Hindlimb muscle (tissue), 1 donor: ENCODE measurements at places on chromosomes 5 and 9.

DNA sequence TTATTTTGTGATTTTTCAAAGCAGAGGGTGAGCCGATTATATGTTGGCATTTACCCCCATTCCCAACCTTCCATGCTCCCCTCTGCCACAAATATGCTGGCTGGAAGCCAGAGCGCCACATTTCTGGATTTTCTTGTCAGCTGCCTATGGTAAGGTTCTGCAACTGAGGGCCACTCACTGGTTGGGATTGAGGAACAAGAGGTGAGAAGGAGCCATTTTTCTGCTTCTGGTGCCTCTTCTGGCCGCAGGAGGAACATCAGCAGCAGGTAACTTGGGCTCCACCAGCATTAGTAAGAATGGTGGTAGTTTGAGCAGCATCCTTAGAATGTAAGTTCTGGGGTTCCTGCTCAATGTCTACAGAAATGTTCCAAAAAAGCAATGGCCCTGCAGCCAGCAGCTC is 159.5 kb upstream of the MAST4 start:
- DNase-seq = no peak

- no peak for DNase-seq
These were observed 113.7 kb downstream of the HTR4 start for GRCh38 chr5:148540647-148541046.

DNA sequence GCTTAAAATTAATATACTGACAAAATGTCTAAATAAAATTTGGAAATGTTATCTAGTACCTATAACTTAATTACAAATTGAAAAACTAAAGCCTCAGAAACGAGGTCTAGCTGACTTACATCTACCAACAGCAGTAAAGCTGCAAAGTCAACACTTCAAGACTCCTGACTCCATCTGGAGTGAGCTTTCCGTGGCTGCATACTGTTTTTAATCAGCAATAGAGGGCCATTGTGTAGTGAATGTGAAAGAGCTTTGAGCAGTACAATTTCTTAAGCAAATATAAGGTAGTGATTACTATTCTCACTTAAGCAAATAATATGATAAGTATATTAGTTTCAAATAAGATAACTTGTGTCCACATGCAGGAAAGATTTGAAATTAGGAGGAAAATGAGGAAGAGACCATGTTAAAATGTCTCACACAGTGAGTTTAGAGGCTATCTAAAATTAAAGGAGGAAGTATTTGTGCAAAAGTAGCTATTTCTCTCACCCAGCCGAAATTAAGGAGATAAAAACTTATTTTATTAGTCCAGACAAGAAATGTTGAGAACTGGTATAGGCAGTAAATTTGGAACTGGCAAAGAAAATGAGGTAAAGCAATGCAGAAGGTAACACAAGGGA is 6.4 kb downstream of the SPINK6 start:
- no peak for DNase-seq

- no peak for DNase-seq
These were observed 12.2 kb upstream of the ALDH1B1 start for GRCh38 chr9:38380230-38380871.

GRCh38 chr9:132187121-132187620 is 25.3 kb downstream of the NTNG2 start:
- DNase-seq = no peak

GRCh38 chr9:84207491-84207951 is 133.0 kb downstream of the SLC28A3 start:
- DNase-seq = peak; percentile 32

GRCh38 chr9:137365552-137366444 is 57.2 kb downstream of the EXD3 start:
- no peak for DNase-seq

DNA sequence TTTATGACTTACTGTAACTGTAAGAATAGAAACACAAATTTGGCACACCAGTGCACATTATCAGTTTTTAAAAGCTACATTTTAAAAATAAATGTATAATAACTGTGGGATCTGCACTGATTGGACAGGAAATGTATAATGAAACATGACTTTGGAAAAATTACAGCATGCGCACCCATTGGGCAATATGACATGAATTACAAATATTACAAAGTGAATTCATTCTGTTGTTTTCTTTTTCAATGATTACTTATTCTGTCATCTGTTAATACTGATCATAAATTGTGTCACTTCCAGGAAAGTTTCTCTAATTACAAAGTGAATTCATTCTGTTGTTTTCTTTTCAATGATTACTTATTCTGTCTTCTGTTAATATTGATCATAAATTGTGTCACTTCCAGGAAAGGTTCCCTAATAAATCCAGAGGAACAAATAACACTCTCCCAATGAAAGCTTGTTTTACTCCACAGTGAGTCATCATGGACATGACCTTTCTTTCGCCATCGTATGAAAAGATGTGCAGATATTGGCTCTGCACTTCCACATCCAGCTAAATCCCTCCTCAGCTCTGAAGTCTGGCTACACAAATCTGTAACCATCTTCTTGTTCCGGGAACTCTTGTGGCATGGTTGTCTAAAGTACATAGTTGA is 297.0 kb upstream of the HAPLN1 start:
- no peak for DNase-seq
